ENCODE measurements at places on chromosomes 5 and 9. TPM values are rescaled to one million over a fixed set of nuclear protein-coding genes. Genes with fewer than 3 reads are reported as not detected.

Gene NMRK1
- 10.9 TPM for total RNA-seq

Gene RGS14
- total RNA-seq: 36.2 TPM

DNA sequence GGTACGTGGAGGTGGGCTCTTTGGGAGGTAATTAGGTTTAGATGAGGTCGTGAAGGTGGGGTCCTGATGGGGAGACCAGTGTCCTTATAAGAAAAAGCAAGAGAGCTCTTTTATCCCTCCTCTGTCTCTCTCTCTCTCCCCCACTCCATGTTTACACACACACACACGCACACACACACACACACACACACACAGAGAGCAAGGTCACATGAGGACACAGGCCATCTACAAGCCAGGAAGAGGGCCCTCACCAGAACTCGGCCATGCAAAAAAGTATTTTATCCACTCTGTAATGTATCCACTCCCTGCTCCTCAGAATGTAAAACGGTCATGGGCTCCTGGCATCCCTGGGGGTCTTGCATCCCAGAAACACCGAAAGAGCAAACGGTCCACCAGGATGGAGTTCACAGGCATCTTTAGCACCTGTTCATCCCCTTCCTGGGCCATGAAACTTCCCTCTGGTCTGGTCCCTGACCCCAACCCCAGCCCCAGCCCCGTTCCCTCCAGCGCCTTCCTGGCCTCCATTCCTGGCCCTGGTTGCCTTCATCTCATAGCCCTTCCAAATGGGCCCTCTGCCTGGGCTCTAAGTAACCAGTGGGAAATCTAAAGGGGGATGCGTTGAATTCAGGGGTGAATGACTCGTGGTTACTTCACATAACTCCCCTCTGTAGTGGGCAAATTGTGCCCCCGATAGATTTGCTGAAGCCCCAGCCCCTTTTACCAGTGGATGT is 88.8 kb downstream of the NSUN2 start:
- no peaks in the 10 kb centered on the region for H3K4me1 ChIP-seq
- no peak for DNase-seq
- peaks cover 7% of the 10 kb centered on the region for H3K27me3 ChIP-seq
- H3K27ac ChIP-seq: no peak overlapping the region
- no peak overlapping the region for H3K4me3 ChIP-seq
- H3K36me3 ChIP-seq: no peaks in the 10 kb centered on the region

Gene TMEM174
- total RNA-seq: not detected

GRCh38 chr9:115328228-115328627 is 210.3 kb upstream of the TNC start:
- no peak for DNase-seq
- no peaks in the 10 kb centered on the region for H3K4me1 ChIP-seq
- H3K4me3 ChIP-seq: no peak overlapping the region
